ENCODE measurements at places on chromosomes 1 and 21. TPM values are rescaled to one million over a fixed set of nuclear protein-coding genes. Genes with fewer than 3 reads are reported as not detected.

GRCh38 chr1:204988196-204988595, 54.8 kb upstream of the CNTN2 start:
- no peak for DNase-seq

DNA sequence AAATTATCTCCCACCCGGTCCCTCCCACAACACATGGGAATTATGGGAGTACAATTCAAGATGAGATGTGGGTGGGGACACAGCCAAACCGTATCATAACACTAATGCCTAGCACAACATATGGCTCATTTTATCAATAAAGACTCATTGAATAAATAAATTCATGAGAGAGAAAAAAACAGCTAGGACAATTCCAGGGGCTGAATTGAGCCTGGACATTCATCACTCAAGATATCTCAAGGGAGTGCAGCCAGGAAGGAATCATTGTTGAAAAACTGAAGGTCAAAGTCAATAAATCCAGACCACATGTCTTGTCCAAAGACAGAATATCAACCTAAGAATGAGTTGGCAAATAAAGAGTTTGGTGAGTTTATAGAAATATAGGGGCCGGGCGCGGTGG, 644.1 kb downstream of the PLPP3 start:
- no peak for DNase-seq

TLCD4 gene
- 0.49 TPM for total RNA-seq

CFHR2 gene
- not detected for total RNA-seq

DNA sequence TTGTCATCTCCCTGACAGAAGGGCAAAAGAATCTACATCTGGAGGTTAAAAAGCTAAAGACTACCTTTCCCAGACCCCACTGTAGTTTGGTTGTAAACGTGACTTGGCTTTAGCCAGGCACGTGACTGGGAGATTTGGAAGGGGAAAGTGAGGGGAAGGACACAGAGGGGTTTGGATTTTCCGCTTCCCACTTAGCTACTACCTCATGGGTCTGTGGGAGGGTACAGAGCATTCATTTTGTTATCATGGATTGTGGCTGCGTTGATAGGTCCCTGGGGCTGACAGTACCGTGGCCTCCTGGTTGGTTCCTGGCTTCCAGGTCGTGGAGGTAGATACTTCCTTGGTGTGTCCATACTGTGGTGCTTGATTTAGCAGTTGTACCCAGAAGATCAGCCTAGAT, 2.6 kb downstream of the CHD1L start:
- no peak for DNase-seq

KPRP gene
- total RNA-seq: not detected

- DNase-seq: no peak
Measured at GRCh38 chr1:1230656-1231399, 973 bp downstream of the SDF4 start.

- no peak for DNase-seq
Measured at GRCh38 chr1:184691719-184692324, 62.8 kb downstream of the EDEM3 start.

GRCh38 chr1:173917635-173918493, 737 bp upstream of the SERPINC1 start:
- DNase-seq: no peak

- DNase-seq: no peak
Measured at GRCh38 chr1:55827350-55827749, 612.2 kb upstream of the USP24 start.

- no peak for DNase-seq
Measured at GRCh38 chr1:109775398-109775797, 11.7 kb upstream of the EPS8L3 start.

OR14A2 gene
- total RNA-seq: not detected

GRCh38 chr1:11813021-11813420, 7.0 kb downstream of the CLCN6 start:
- no peak for DNase-seq

- no peak for DNase-seq
Measured at GRCh38 chr1:86567878-86568277, 21.0 kb downstream of the CLCA4 start.

- peak; percentile 80 for DNase-seq
Measured at GRCh38 chr1:20194757-20195461, 8.6 kb upstream of the PLA2G2C start.

FCRL4 gene
- total RNA-seq: not detected

DNA sequence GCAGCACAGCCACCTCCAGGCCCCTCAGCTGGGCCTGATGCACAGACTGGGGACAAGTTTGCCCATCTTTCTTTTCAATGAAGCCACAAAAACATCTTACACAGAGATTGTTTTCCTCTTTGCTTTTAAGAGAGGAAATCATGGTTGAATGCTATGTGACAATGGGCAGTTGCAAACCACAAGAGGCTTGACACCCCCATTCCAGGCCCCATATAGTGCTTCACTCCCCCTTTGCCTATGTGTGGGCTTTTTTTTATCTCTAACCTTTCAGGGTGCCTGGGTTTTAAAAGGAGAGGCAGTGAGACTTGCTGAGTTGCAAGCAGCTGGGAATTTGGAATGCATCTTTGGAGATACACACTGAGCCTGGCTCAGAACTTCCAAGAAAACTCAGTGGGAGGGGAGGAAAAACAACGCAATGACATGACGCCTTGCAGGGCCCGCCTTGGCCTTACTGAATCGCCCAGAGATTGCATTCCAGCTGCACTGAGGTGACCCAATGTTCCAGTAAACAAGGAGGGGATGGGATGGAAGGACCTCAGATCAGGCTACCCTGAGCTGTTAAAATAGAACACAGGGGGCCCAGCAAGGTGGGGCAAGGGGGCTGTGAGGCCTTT, 145.2 kb upstream of the ZNF648 start:
- no peak for DNase-seq

DAB1 gene
- 0.14 TPM for total RNA-seq

PDE4B gene
- total RNA-seq: 25.6 TPM
